Stimulated activated CD4-positive, alpha-beta T cell treated with anti-CD3 and anti-CD28 coated beads, Interleukin-2, amount 100 ng/mL, for 24 hours (primary cell): ENCODE measurements at places on chromosomes 1 and 21.

DNA sequence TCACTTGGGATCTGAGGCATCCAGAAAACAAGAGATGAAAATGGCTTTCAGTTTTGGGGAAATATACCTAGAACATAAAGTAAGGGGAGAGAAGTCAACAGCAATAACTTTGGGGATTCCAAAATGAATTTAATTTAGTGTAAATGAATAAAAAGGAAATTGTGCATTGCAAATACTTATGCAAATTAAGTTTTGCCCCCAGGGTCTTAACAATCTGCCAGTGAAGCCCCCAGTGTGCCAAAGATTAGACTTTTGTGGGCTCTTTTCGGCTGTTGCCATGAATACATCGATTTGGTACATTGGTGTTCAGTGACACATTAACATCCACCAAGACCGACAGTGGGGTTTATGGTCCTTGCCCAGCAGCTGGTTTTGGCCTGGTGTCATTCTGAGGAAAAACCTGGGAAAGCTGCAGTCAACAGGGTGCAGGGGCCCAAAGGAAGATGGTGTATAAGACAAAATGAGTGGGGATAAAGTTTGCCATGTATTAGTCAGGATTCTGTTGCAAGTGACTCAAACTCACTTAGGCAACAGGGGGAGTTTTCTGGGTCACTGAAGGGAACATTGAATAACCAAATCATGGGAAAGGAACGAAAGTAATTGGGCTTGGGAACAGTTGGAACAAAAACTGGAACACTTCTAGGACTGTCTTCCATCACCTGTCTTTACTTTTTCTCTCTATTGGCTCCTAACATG is 30.2 kb upstream of the IGSF3 start:
- no peak for DNase-seq

- peak; percentile 24 for DNase-seq
Observed at GRCh38 chr1:8217011-8217711, 100.8 kb upstream of the SLC45A1 start.

DNA sequence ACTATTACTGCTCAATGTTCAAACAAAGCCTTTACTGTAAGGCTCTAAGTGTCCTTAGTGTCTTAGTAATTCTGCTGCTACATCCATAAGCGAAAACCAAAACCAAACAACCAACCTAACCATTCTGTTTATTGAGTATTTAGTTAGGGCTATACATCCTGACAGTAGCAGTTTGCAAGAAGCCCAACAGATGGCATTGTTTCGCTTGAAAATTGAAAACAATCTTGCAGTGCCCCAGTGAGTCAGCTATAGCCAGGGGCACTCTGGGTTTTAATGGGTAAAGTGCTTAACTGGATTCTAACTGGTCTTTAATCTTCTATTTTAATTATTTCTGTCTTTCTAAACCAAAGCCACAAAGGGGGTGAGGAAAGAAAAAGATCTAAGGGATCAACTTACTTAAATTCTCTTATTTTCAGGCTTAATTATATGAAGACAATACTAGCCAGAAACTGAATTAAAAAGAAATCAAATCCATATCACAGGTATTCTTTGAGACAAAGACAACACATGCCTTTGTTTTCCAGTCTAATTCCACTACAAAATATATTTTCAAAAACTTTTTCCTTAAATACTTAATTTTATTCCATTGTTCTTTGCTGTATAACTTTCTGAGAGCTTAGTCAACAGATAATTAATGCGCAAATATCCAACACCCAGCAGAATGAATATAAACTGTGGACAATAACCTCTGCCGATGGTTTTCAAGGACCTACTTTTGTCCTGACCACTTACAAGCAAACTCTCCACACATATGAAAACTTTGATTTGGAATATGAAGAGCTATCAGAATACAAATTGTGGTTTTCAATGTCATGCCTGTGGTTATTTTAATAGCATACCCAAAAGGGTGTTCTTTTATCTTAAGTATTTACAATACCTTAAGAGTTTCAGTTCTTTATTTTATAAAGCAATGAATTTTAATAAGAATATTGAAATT is 15.2 kb downstream of the POGZ start:
- DNase-seq: peak; percentile 57

- DNase-seq: no peak
Observed at GRCh38 chr1:48214820-48215219, 7.7 kb upstream of the SLC5A9 start.

- no peak for DNase-seq
Observed at GRCh38 chr1:100377590-100378361, 25.5 kb downstream of the CDC14A start.

GRCh38 chr1:184739796-184740195 is 14.9 kb downstream of the EDEM3 start:
- no peak for DNase-seq

- DNase-seq: no peak
Observed at GRCh38 chr21:45670731-45671130, 27.2 kb downstream of the PCBP3 start.

GRCh38 chr1:7294636-7295035 is 476.5 kb upstream of the VAMP3 start:
- no peak for DNase-seq

- peak; percentile 65 for DNase-seq
Observed at GRCh38 chr1:87335175-87335884, 6.7 kb downstream of the LMO4 start.
